ENCODE measurements at places on chromosomes 3 and 15.

DNA sequence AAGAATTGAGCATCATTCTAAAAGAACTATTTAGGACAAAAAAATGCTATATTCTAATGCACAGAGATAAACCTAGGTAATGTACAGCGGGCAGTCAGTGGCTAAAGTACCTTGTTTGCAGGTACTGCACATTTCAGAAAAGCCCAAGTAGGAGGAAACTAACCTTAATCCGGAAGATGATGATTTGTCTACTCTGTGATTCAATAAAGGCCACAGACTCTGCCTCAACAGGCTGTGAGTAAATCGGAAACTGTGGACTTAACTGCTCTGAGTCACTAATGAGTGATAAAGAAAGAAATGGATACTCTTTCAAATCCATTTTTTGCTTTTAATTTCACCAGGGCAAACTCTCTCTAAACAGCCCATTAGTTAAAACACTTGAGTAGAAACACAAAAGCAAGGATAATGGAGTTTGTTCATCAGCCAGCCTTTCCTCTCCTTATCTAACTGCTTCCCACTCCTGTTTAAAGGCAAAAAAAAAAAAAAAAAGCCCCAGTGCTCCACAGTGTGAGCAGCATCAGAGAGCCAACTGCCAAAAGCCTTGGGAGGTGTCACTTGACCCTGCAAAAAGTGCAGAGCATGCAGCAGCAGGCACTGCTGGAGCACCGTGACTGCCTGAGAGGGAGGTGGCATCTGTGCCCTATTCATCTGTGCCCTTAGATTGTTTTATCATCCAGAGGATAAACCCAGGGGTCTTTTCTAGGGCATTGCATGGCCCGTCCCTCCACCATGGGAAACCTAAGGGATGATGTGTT is 187.7 kb downstream of the SATB1 start:
- DNase-seq = no peak

- DNase-seq = no peak
Measured at GRCh38 chr3:138434276-138434874, at the start of gene ESYT3. Gene ESYT3 (plus strand): TSS chr3:138434616. CDS start chr3:138434799, 183 bp downstream.

- no peak for DNase-seq
Measured at GRCh38 chr15:35309886-35310285, 224.8 kb upstream of the NANOGP8 start.

- DNase-seq = no peak
Measured at GRCh38 chr3:20935791-20936190, 749.8 kb upstream of the SGO1 start.

DNA sequence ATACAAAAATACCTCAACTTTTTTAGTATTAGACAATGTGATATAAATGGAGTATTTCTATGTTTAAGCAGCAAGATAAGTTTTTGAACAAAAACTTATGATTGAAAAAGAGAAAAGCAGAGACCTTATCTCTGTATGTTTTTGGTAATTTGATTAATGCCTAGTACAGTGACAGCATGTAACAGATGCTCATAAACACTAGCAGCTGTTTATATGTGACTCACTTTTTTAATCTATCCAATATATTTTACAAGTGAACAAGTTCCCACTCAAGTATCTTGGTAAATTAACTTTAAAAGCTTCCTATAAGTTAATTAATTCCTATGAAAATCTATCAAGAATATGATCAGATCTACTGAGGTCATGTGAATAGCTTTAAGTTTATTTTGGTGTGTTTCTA is 55.1 kb downstream of the NGLY1 start:
- DNase-seq = no peak

DNA sequence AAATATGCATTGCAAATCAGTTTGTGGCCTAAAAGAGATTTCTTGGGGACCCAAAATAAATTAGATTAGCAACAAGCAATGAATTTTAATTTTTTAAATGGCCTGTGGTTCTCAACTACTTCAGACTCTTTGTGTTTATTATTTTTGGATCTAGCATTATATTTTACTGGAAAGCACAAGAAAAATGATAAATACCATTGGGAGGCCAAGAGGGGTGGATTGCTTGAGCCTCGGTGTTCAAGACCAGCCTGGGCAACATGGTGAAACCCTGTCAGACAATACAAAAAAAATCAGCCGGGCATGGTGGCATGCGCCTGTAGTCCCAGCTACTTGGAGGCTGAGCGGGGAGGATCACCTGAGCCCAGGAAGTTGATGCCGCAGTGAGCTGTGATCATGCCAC is 13.6 kb downstream of the LACTB start:
- DNase-seq = no peak

- no peak for DNase-seq
Measured at GRCh38 chr3:25007974-25008658, 419.9 kb upstream of the RARB start.

GRCh38 chr3:61008998-61009380 is 242.3 kb downstream of the FHIT start:
- DNase-seq = no peak

- DNase-seq = no peak
Measured at GRCh38 chr3:155188031-155188430, 105.5 kb downstream of the STRIT1 start.

GRCh38 chr3:150761831-150762661 is 923 bp downstream of the SIAH2 start:
- peak; percentile 10 for DNase-seq
